Liver (tissue), 10 donors: ENCODE measurements at places on chromosomes 1 and 21.

DNA sequence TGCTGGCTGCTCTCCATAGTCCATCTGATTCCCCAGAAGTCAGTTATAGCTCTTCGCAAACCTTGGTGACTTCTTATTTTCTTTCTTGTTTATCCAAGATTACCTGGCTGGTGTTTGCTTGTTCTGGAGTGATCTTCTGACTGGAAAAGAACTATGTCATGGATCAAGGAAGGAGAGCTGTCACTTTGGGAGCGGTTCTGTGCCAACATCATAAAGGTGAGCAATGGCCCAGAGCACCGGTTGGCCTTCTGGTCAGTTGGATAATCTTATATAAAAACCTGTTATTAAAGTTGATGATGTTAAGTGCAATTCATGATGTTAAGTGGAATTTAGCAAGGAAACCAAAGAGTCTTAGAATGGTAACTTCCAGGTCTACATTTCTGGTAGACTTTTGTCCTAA lies 672 bp downstream of the DHDDS start:
- no peak for DNase-seq

GRCh38 chr21:35489389-35489980 lies 440.4 kb upstream of the RUNX1 start:
- DNase-seq, result no peak

DNA sequence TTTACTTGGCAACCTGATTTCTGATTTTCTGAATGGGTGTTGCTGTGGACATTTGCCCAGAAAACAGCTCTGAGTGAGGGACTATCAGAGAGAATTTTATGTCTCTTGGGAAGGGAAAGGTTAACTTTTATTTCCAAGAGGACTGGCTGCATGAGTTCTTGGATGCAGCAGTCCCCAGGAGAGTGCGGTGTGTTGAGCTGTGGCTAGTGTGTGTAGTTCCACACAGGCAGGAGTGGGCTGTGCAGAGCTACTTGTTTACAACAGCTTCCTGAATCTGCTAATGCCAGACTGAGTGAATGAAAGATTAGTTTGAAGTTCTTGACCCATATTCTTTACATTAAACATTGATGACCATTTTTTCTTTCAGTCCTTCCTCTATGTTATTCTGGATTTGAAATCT lies 41.0 kb upstream of the APOBEC4 start:
- DNase-seq, result no peak

DNA sequence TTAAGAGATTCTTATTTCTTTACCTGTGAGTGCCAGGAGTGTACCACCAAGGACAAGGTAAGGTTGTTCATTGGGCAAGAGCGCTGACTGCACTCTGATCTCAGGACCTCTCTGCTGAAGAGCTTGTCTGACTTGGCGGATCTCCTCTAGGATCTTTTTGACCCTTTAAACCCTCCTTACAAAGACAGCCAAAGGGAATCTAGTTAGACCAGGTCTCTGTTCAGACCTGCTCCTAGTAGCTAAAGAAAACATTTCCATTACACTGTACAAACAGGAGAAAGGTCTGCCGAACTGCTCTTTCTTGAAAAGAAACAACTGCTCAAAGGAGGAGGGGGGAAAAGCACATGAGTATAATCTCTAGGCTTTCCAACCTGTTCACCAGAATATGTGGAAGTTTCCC lies 49.3 kb downstream of the SMYD2 start:
- no peak for DNase-seq

DNA sequence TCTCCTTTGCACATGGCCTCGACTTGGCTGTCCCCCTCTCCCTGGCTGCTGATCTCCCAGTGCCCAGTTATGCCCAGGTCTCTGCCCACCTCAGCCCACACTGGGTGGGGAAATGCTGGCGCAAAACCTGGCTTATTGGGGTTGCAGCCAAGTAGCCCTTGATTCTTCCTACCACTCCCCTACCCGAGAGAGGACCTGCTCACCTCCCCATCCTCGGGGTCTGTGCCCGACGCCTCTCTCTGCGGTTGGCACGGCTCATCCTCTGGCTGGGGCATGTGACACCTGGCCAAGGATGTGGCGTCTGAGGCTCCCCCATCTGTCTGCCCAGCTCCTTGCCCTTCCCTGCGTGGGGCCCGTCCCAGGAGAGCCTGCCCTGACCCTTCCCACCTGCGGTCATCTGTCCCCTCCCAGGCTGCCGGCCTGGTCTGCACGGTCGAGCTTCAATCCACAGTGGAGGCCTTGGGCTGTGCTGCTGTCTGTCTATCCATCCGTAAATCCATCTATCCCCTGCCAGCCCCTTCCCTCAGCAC lies 6.5 kb upstream of the PEX10 start:
- DNase-seq, result no peak

- no peak for DNase-seq
Measured at GRCh38 chr1:34328281-34328799, 151.6 kb downstream of the C1orf94 start.

DNA sequence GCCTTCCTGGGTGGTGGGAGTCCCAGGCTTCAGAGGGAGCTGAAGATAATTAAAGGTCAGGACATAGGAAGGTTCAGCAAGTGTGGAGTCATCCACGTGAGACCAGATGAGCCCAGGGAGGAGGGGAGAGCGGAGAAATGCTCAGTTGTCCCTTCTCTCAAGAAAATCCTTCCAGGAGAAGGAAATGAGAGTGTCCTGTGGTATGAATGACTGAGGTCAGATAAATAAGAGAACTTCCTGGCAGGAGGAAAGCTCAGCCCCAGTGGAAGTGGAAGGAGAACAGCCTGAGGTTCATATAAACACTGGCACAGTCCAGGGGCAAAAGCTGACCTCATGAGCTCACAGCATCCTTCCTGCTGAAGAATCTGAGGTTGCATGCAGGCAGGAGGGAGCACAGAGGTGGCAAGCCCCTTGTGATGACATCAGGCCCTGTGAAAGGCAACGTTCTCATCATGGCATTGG lies 97.6 kb downstream of the NAV1 start:
- no peak for DNase-seq

- no peak for DNase-seq
Measured at GRCh38 chr1:25661043-25661815, 44.6 kb downstream of the MAN1C1 start.

GRCh38 chr1:78665809-78666208 lies 16.2 kb downstream of the IFI44 start:
- no peak for DNase-seq

GRCh38 chr1:196733091-196733970 lies 41.3 kb upstream of the CFHR3 start:
- DNase-seq, result no peak

DNA sequence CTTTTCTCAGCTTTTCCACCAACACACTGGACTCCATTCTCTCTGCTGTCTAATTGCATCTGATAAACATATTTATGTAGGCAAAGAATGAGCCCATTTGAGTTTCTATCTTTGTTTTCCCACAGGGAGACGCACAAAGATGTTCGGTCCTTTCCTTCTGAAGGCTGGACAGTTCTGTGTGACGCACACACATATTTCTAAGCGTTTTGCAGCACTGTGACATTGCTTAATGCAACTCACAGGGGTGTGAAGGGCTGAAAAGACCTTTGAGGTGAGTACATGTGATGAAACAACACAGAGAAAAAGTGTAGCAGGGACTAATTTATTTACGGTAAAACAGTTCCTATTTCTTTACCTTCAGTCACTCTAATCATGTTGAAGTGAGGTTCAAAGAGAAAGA lies 323.1 kb upstream of the RUNX1 start:
- no peak for DNase-seq

- DNase-seq, result no peak
Measured at GRCh38 chr1:197674286-197674685, 101.0 kb downstream of the DENND1B start.

GRCh38 chr1:62876535-62876934 lies 92.6 kb downstream of the ATG4C start:
- no peak for DNase-seq

GRCh38 chr1:1671365-1672119 lies 12.7 kb upstream of the CDK11B start:
- DNase-seq, result no peak

GRCh38 chr1:210250998-210251679 lies 18.5 kb downstream of the SERTAD4 start:
- no peak for DNase-seq

DNA sequence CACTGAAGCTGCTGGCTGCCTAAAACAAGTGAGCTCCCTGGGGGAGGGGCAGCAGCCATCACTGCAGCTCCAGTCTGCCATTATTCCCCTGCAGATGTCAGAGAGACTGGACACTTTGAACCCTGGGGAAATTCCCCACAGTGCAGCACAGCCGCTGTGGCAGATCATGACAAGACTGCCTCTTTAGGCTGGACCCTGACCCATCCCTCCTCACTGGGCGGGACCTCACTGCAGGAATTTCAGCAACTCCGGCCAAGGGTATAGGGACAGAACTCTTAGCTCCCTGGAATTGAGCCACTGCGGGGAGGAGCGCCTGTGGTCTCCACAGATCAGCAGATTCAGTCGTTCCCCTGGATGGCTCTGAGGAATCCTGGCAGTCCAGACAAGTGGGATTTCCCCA lies 964.6 kb downstream of the BRINP3 start:
- no peak for DNase-seq

- DNase-seq, result no peak
Measured at GRCh38 chr1:119008483-119009311, 20.6 kb upstream of the TBX15 start.

- DNase-seq, result no peak
Measured at GRCh38 chr1:89472886-89473417, 51.7 kb upstream of the LRRC8B start.

- DNase-seq, result no peak
Measured at GRCh38 chr1:22139066-22139594, 3.8 kb downstream of the WNT4 start.

DNA sequence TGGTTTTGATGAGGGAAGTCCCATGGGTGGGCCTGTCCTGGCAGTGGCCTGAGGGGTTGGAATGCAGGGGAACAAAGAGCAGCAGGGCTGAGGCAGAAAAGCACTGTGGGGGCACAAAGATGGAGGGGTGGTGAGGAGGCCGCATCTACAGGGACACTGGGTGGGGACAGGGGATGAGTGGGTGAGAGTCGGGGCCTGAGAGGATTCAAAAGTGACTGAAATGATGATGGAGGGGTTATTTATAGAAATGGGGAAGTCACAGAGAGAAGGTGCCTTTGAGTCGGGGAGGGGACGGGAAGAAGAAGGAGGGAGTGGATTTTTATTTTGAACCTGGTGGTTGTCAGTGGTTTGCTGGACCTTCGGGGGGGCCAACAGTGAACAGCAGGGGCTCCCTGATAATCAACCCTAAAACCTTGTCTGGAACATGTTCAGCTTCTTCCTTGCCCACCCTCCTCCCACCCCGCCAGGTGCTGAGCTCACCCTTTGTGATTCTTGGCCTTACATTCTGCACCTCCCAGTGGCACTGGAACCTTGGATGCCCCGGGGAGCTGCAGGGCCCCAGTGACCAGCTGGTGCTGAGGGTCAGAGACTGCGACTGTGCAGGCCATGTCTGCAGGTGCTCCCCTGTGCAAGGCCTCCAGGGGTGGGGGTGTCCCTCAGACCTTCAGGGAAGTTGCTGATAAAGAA lies 42.9 kb downstream of the IER5 start:
- DNase-seq, result no peak

- no peak for DNase-seq
Measured at GRCh38 chr1:218771931-218772330, 401.7 kb upstream of the LYPLAL1 start.

DNA sequence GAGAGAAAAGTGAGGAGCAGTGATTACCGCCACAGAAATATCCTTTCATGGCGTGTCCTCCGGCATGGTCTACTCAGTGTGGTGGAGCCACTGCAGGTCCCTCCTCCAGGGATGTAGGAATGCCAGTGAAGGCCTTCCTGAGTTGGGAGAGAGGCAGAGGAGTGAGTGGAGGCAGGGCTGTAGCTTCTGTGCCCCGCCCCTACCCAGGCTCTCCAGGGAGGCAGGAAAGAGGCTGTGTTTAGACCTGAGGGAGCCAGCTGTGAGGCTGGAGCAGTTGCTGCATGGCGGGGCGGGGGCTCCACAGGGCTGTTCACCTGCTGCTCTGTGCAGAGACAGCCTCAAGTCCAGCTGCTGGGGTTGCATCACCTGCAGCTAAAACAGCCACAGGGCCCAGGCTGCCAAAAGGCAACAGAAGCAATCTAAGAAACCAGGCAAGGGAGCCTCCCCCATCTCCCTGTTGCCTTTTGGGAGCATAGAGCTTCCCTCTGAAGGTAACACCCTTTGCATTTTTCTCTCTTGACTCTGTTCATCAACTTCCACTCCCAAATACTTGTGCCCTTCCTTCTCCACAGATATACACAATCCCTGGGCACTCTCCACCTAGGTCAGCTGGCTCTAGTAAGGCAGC lies 801 bp upstream of the ANXA9 start:
- no peak for DNase-seq

DNA sequence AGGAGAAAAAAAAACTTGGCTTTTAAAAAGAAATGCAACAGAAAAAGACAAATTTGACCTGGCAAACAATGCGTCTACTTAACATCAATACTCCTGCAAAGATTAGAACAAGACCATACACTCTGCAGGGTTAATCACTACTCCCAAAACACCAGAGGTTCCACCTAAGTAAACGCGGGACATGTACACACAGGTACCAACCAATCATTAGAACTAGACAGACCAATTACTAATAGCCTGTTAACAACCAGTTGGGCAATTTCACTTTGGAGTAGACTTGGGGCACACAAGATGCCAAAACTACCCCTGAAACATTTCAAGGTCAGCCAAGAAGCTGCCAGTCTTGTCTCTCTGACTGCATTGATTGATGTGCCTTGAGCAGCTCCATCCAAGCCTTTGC lies 125.8 kb downstream of the RRAGC start:
- DNase-seq, result no peak

DNA sequence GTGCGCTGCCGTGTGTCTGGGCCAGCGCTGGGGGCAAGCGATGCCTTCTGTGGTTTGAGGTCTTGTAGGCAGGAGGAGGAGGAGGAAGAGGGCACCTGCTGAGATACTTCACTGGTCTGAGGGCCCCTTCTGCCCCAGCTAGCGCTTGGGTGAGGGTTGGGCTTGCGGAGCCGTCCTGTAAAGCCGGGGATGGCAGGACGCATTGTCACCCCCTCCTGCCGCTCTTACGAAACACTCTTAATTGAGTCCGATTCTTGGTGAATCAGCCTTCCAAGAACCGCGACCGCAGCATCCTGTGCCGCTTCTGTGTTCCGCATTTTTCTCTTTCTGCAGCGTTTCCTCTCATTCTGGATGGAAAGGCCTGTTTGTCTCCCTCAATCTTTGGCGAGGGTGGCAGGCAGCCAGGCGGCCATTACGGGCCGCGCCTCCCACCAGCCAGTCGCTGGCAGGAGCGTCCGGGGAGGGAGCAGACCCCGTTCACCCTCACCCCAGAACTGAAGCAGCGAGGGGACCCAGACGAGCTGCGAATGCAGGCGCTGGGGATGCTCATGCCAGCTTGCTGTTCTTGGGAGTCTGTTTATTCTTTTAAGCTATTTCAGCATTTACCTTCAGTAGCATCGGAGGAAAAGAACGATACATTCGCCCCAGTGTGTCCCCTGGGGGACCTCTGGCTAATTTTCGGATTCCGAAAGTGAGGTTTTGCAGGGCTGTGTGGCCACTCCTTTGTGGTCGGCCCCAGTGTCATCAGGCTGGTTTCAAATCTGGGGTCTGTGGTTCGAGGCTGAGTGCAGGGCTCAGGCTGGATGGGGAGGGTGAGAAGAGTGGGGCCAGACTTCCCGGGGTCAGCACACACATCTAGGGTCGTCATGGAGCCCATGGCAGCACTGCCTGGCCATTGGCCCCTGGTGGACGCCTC lies 62.7 kb downstream of the SKI start:
- DNase-seq, result no peak
